ENCODE measurements at places on chromosomes 7 and 10. TPM values are rescaled to one million over a fixed set of nuclear protein-coding genes. Genes with fewer than 3 reads are reported as not detected.

DNA sequence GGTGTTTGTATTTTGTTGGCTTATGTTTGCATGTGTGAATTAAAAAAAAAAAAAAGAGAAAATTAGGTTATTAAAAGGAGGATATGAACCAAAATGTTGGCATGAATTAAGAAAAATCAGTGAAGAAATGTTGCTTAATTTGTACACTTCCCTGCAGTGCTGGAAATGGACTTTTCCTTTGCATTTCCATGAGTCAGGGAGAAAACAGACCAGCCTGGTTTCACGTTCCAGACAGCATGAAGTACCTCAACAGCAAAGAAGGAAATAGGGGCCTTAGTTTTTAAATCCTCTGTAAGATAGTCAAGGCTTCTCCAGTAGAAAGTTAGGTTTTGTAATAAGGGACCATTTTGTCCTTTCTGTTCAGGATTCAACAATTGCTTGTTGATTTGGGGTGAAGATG is 159.7 kb downstream of the CELF2 start:
- no peak for DNase-seq

DNA sequence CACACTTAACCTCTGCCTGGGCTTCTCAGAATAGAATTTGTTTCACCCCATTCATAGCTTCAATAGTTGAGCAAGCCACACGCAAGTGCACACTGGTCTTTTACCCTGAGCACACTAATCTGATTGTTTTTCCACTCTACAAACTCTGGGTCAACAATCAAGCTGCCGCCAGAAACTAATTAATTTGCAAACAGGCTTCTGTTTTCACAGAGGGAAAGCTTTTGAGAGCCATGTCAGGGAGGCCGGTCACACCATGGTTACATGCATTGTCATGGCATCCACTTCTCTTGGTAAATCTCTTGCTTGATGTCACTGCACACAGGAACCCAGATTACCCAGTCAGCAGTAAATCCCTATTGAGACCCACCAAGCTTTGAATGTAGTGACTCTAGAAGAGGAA is 154.2 kb downstream of the SEMA3A start:
- DNase-seq, result no peak

DNA sequence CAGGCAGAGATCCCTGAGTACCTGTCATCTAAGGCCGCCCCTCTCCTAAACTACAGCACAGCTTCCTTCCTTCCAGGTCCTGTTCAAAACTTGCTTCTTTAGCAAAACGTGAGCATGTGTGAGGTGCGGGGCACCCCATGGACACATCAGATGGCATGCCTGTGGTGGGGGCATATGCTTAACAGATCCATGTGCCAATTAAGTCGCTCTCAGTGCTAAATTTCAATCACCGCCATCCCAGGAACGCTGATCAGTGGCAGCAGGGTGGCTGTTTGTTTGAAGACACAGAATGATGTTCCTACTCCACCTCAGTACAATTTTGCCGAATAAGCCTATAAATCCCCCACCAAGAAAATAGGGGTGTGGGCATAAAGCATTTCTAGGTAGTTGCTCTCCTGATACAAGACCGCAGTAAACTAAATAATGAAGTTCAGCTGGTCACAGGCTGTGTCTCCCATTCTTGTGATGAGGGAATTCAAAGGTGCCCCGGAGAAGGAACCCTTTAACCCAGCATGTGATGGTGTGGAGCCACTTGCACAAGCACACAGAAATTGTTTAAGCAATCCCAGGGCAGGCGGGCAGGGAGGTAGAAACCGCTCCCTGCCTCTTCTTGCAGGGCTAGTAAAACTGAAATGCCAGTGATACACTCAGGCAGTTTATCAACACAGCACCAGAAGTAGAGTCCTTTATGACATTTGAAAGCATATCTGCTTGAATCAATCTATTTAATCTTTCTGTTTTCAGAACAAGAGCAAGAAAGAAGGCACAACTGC is 205.7 kb downstream of the SORCS1 start:
- DNase-seq, result no peak

GRCh38 chr7:133783276-133783675 is 343.9 kb upstream of the LRGUK start:
- no peak for DNase-seq

DNA sequence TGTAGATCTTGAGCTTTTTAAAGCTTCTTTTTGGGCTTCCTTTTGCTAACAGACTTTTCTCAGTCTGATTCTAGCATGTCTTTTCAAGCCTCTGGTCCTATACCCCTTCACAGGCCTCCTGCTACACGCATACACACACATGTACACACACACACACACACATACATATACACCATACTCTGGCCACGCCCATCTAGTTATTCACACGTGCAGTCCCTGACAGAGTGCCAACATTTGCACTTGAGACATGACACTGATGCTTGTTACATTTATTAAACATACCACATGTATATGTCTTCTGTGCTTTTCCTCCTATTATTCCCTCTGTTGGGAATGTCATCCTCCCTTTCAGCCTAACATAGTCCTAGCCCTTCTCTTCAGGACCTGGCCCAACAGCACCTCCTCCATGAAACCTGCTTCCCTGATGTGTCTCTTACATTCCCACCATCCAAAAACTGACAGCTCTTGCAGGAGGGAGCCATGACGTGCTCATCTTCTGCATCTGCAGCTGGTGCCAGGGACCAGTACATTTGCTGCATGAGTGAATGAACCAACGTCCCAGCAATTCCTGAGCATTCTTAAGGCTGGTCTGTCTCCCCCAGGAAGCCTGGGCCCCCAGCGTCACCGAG is 222.1 kb downstream of the ARHGAP12 start:
- peak; percentile 35 for DNase-seq

DNA sequence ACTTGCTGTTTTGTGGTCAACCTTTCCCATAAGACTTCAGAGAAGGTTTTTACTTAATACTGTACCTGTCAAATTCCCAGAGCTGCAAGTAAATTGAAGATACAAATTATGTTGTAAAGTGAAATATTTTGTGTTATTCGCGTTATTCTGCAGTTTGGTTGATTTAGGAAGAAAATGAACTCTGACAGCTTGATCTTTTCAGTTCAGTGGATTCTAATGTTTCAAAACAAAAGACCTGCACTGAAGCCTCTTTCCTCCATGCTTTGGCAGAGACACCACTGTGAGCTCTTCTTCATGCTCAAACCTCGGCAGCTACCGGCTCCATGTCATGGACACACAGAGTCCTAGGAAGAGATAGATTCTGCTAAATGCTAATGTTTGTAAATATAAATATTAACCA is 75.7 kb upstream of the INSYN2A start:
- no peak for DNase-seq

DNA sequence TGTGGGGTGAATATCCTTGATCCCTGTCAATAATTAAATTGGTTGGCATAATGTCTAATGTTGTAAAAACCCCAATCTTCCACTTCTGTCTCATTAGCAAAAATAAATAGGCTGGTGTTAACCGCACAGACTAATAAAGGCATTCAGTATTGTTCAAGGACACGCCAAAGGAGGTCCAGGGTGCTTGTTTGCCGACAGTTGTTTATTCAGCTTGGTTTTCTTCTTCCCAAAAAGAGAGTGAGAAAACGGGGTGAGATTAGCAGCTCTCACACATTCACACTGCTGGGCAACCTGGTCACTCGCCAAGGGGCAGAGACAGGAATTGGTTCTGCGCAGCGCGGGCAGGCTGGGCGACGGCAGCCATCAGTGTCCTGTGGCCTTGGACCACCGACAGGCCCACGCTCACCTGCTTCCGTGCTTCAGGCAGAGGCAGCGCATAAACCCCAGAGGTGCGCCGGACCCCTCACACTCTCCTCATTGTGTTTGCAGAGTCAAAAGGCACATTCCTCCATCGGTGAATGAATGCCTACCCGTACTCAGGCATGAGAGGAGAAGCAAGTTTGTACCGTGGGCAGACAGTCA is 26.2 kb upstream of the LMBR1 start:
- no peak for DNase-seq

- peak; percentile 12 for DNase-seq
Observed at GRCh38 chr7:12771378-12771877, 84.0 kb downstream of the ARL4A start.

- DNase-seq, result no peak
Observed at GRCh38 chr7:26965724-26966123, 101.3 kb upstream of the SKAP2 start.

DNA sequence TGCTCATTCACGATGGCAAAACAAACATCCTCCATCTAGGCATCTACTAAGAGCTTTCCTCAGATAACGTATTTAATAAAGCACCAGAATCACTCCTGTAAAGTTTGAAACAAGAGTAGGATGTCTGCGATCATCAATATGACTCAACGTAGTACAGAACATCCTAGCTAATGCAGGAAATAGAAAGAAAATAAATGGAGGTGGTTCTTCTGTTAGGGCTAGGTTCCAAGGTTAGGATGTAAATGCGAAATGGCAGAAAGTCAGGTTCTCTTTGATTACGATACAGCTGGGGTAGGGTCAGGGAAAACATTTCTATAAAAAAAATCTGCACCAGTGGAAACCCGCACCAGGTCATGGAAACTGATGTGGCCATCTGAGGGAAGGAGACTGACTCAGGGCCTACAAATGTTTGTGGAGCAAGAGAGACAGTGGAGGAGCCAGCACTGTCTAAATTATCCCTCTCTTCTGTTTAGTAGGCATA is 29.1 kb downstream of the CCDC6 start:
- no peak for DNase-seq

DNA sequence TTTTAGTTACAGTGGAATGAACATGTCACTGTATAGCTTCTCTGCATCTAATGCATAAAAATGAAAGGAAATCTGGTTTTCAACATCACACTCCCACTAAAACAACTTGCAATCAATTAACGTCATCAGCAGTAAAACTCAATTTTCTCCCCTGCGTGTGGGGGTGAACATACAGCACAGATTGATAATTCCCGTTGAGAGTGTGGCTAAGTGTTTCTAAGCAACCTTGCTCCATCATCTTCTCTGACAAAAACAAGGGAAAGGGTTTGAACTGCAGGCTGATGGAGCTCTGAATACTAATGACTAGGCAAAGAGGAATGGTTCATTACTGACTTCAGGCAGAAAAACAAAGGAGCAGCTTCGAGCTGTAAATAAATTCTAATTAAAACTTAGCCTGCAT is 238.3 kb downstream of the PARD3 start:
- DNase-seq, result no peak

DNA sequence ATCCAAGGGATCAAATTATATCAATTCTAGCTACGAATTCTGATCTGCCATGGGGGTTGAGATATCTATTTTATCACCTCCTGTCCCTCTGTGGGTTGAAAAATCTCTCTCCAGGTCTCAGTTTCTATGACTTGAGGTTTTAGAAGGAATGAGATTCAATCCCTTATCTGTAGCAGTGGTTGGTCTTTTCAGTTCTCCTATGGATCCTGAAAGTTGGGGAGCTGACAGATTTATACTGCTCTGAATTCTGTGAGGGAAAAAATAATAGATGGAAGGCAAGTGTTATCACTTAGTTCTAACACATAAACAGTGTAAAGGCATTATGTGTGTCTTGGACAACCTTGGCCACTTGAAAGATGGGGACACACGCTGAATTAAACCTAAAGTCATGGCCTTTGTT is 15.8 kb upstream of the FBXW4 start:
- DNase-seq, result no peak

Gene BRAF
- total RNA-seq, result 30.6 TPM

Gene TMEM139
- 11.5 TPM for total RNA-seq

Gene GNG11
- total RNA-seq, result 24.7 TPM

Gene CCL24
- not detected for total RNA-seq

Gene TCTN3
- total RNA-seq, result 11.7 TPM

Gene CPED1
- 24.3 TPM for total RNA-seq

Gene AQP1
- total RNA-seq, result 167 TPM

Gene DRGX
- not detected for total RNA-seq

Gene PLAC9
- 41.7 TPM for total RNA-seq

All from heart right ventricle (tissue), 16 donors.